IMR-90 (cell line): ENCODE measurements at places on chromosomes 12 and 14. TPM values are rescaled to one million over a fixed set of nuclear protein-coding genes. Genes with fewer than 3 reads are reported as not detected.

ADAMTS20 gene
- not detected in 2 replicates for total RNA-seq

HAL gene
- under 0.01 and 0.56 TPM in 2 replicates for total RNA-seq

ADSS1 gene
- 1.8 and 2.5 TPM in 2 replicates for total RNA-seq

POTEM gene
- total RNA-seq, result not detected in 2 replicates

CLIP1 gene
- total RNA-seq, result 54.8 and 58.9 TPM in 2 replicates

HOXC12 gene
- total RNA-seq, result not detected in 2 replicates

CCDC196 gene
- total RNA-seq, result not detected in 2 replicates

POP5 gene
- total RNA-seq, result 66.1 and 69.5 TPM in 2 replicates

NAA25 gene
- 25.5 and 28.3 TPM in 2 replicates for total RNA-seq

NTS gene
- total RNA-seq, result not detected in 2 replicates

SLC6A15 gene
- total RNA-seq, result 0.72 and 1.4 TPM in 2 replicates

CCDC197 gene
- total RNA-seq, result not detected in 2 replicates

CIROP gene
- total RNA-seq, result 0.28 and 0.36 TPM in 2 replicates

TAS2R9 gene
- under 0.01 TPM in 1 of 2 replicates, not detected in the other for total RNA-seq

NPFF gene
- total RNA-seq, result not detected in 2 replicates

GALNT9 gene
- under 0.01 TPM in 1 of 2 replicates, not detected in the other for total RNA-seq

SPRING1 gene
- 14.0 and 16.4 TPM in 2 replicates for total RNA-seq

NUDT14 gene
- 5.6 and 6.4 TPM in 2 replicates for total RNA-seq

ABCC9 gene
- total RNA-seq, result 5.6 and 6.6 TPM in 2 replicates

FOXA1 gene
- total RNA-seq, result under 0.01 and 0.18 TPM in 2 replicates

FAM186B gene
- total RNA-seq, result 0.18 and 0.28 TPM in 2 replicates

ALX1 gene
- total RNA-seq, result not detected in 2 replicates

SELPLG gene
- total RNA-seq, result 2.8 and 3.2 TPM in 2 replicates

NXPH4 gene
- 0.36 and 0.56 TPM in 2 replicates for total RNA-seq

ASCL1 gene
- total RNA-seq, result not detected in 2 replicates

SLC17A8 gene
- not detected in 2 replicates for total RNA-seq

PLEK2 gene
- 2.2 and 2.5 TPM in 2 replicates for total RNA-seq

BMP4 gene
- total RNA-seq, result 2.8 and 3.4 TPM in 2 replicates

HOXC9 gene
- not detected in 2 replicates for total RNA-seq

AQP2 gene
- total RNA-seq, result not detected in 2 replicates

RIMBP2 gene
- not detected in 2 replicates for total RNA-seq

KRT71 gene
- not detected in 2 replicates for total RNA-seq

PXN gene
- total RNA-seq, result 33.9 and 46.6 TPM in 2 replicates
